Neural progenitor cell (in vitro differentiated cells): ENCODE measurements at places on chromosomes 7 and 10. TPM values are rescaled to one million over a fixed set of nuclear protein-coding genes. Genes with fewer than 3 reads are reported as not detected.
A peak's percentile ranks its signal among the peaks of the same experiment; 100 is the strongest.

DNA sequence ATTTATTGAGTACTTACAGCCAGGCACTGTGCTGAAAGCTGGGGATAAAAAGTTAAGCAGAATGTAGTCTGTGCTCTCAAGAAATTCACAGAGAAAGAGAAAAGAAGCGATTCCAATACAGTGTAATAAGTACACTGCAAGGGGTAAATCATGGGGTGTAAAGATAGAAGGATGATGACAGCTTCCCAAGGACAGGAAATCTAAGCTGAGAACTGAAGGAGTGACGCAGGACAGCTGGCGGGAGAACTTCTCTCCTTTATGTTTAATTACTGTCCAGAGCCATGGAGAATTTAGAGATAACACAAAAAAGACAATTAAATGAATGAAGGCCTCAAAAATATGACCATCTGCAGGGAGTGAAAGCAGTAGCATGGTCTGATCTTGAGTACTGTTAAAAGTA, 34.8 kb downstream of the C7orf33 start:
- no peak overlapping the region for H3K4me3 ChIP-seq
- H3K27me3 ChIP-seq: no peaks in the 10 kb centered on the region
- no peak overlapping the region for H3K27ac ChIP-seq
- H3K36me3 ChIP-seq: no peaks in the 10 kb centered on the region
- DNase-seq: no peak

DNA sequence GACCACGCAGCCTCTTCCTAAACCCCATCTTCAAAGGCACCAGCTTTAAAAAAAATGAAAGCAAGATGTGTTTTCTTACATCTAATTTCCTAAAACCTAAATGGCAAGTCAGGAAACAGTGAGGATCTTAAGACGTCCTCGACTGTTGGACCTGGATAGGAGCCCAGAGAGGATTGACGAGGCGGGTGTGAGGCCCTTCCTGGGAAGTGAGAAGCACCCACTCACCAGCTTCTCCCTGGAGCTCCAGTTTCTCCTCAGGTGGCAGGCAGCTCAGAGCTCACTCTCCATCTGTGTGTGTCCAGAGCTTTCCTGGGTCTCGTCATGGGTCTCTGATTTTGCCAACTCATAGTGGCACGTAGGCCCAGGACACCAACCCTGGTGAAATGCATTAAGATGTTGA, 614.0 kb upstream of the AUTS2 start:
- no peaks in the 10 kb centered on the region for H3K36me3 ChIP-seq
- H3K27me3 ChIP-seq: no peaks in the 10 kb centered on the region
- H3K27ac ChIP-seq: no peak overlapping the region
- H3K4me1 ChIP-seq: peaks cover 13% of the 10 kb centered on the region
- DNase-seq: no peak

GRCh38 chr10:111801841-111802240, 381.7 kb downstream of the GPAM start:
- DNase-seq: peak; percentile 52
- no peaks in the 10 kb centered on the region for H3K27me3 ChIP-seq
- peaks cover 11% of the 10 kb centered on the region for H3K4me1 ChIP-seq
- no peaks in the 10 kb centered on the region for H3K36me3 ChIP-seq

- H3K4me3 ChIP-seq: no peak overlapping the region
- no peak overlapping the region for H3K27ac ChIP-seq
- H3K4me1 ChIP-seq: peaks cover 11% of the 10 kb centered on the region
- no peak for DNase-seq
- no peaks in the 10 kb centered on the region for H3K27me3 ChIP-seq
These were observed 42.6 kb upstream of the GPR37 start for GRCh38 chr7:124808206-124808605.

GRCh38 chr7:137302081-137302480, 41.5 kb downstream of the PTN start:
- no peak overlapping the region for H3K27ac ChIP-seq
- no peaks in the 10 kb centered on the region for H3K27me3 ChIP-seq
- H3K36me3 ChIP-seq: no peaks in the 10 kb centered on the region
- no peak overlapping the region for H3K4me3 ChIP-seq
- peaks cover 28% of the 10 kb centered on the region for H3K4me1 ChIP-seq

GRCh38 chr10:126350216-126350992, 37.9 kb downstream of the ADAM12 start:
- no peaks in the 10 kb centered on the region for H3K27me3 ChIP-seq
- no peaks in the 10 kb centered on the region for H3K36me3 ChIP-seq
- no peak for DNase-seq
- peaks cover 14% of the 10 kb centered on the region for H3K4me1 ChIP-seq

DNA sequence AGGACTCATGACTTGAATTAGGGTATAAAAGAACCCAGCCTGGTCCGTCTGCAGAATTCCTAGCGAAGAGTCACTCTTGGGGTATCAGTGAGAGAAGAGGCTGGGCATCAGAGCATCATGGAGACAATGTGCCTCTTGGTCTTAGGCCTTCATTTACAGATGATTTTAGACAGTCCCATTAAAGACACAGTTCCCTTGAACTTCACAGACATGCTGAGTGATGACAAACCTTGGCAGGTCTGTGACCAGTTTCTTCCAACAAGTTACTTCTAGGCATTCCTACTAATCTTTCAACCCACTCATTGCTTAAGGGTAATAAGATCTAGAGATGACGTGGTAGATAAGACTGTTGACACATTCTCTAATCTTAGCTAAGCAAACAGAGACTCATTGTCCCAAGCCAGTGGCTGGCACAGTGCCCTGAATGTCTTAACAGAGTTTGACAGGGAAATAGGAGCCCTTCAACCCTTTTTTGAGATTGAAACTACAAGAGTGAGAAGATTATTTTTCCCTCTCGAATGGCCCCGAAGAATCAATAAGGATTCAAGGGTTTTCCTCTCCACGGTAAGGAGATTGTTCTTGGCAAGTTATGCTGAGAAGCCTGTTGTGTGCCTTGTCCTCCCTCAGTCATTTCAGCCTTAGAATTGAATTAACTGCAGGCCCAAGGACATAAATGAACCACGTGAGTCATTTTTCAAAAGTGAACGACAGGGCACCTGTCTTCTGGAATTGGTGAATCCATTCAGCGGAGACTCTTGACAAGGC, 281.1 kb downstream of the CCDC3 start:
- no peaks in the 10 kb centered on the region for H3K36me3 ChIP-seq
- H3K4me1 ChIP-seq: peaks cover 8% of the 10 kb centered on the region
- no peak for DNase-seq
- no peak overlapping the region for H3K27ac ChIP-seq

DNA sequence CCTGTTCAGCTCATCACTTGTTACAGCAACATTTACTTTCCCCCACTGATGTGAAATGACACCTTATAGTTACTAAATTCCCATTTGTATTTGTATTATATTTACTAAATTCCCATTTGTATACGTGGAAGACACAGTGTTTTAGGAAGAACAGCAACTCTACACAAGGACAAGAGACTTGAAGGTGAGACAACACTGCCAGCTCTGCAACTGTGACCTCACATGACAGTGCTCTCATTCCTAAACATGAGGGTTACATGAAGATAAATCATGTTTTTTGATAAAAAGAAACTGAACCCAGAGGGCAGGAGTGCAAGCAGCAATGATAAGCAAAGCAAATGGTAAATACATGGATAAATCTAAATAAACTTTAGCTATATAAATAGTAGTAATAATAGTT, 60.3 kb downstream of the ATAD1 start:
- H3K27me3 ChIP-seq: no peaks in the 10 kb centered on the region
- no peak overlapping the region for H3K27ac ChIP-seq
- H3K4me1 ChIP-seq: no peaks in the 10 kb centered on the region
- no peak overlapping the region for H3K4me3 ChIP-seq

- no peak overlapping the region for H3K4me3 ChIP-seq
- no peaks in the 10 kb centered on the region for H3K4me1 ChIP-seq
- H3K27me3 ChIP-seq: peaks cover 30% of the 10 kb centered on the region
- no peak overlapping the region for H3K27ac ChIP-seq
- H3K36me3 ChIP-seq: no peaks in the 10 kb centered on the region
- peak; percentile 54 for DNase-seq
These were observed 6.2 kb upstream of the CH25H start for GRCh38 chr10:89213191-89213808.

- no peaks in the 10 kb centered on the region for H3K36me3 ChIP-seq
- peak overlapping the region; percentile 2 for H3K4me3 ChIP-seq
- H3K4me1 ChIP-seq: peaks cover 34% of the 10 kb centered on the region
- no peaks in the 10 kb centered on the region for H3K27me3 ChIP-seq
These were observed 957 bp upstream of the SVIL start for GRCh38 chr10:29635711-29636144.

DNA sequence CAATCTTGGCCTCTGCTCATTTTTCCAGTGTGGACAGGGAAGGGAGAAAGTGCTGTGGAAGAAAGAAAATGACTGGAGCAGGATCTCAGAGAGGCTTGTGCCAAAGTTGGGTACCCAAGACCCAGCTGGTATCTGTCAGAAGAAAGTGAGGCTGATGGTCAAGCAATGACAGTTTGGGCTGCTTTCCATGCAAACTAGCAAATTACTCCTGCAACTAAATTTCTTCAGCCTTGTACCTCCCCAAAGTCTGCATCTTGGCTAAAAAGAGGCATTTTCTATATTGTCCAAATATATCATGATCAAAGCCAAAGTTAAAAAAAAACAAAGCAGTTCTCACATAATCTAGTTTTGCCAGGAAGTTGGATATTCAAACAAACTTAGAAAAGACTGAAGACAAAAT, 208.5 kb upstream of the FRMD4A start:
- no peaks in the 10 kb centered on the region for H3K4me1 ChIP-seq
- no peak for DNase-seq
- H3K4me3 ChIP-seq: no peak overlapping the region
- H3K27me3 ChIP-seq: no peaks in the 10 kb centered on the region

- H3K27me3 ChIP-seq: no peaks in the 10 kb centered on the region
- no peak overlapping the region for H3K27ac ChIP-seq
- no peaks in the 10 kb centered on the region for H3K4me1 ChIP-seq
- H3K4me3 ChIP-seq: no peak overlapping the region
These were observed 509.4 kb downstream of the PTPRN2 start for GRCh38 chr7:158077934-158078910.

DNA sequence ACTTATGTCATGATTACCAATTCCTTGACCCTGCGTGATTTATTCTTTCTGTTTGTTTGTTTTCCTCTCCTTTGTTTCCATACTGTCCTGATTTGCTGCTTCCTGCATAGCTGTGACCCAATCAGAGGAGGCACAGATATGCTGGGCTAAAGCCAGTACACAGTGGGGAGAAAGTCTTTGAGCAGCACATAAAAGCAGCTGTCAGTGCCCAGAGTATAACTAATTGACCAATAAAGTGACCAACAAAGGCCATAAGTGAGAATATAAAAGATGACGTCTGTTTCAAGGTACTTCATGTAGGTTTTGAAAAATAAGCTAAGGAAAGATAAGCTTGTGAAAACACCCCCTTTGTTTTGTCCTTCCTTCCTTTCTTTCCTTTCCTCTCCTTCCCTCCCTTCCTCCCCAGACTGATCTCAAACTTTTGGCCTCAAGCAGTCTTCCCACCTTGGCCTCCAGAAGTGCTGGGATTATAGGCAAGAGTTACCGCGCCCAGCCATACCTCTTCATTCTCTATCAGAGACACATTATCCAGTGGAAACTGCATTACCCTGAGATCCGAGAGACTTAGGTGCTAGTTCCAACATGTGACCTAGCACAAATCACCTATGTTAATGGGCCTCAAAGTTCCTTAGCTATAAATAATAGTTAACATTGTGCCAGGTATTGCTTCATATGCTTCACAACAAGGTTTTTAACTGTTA, 17.0 kb downstream of the BCAP29 start:
- no peaks in the 10 kb centered on the region for H3K36me3 ChIP-seq
- H3K27ac ChIP-seq: no peak overlapping the region
- no peaks in the 10 kb centered on the region for H3K4me1 ChIP-seq
- no peak for DNase-seq
- H3K27me3 ChIP-seq: no peaks in the 10 kb centered on the region

- no peaks in the 10 kb centered on the region for H3K4me1 ChIP-seq
- no peak overlapping the region for H3K27ac ChIP-seq
- peaks cover 21% of the 10 kb centered on the region for H3K36me3 ChIP-seq
- no peak overlapping the region for H3K4me3 ChIP-seq
These were observed 11.4 kb upstream of the FAM53B start for GRCh38 chr10:124755581-124755980.

DNA sequence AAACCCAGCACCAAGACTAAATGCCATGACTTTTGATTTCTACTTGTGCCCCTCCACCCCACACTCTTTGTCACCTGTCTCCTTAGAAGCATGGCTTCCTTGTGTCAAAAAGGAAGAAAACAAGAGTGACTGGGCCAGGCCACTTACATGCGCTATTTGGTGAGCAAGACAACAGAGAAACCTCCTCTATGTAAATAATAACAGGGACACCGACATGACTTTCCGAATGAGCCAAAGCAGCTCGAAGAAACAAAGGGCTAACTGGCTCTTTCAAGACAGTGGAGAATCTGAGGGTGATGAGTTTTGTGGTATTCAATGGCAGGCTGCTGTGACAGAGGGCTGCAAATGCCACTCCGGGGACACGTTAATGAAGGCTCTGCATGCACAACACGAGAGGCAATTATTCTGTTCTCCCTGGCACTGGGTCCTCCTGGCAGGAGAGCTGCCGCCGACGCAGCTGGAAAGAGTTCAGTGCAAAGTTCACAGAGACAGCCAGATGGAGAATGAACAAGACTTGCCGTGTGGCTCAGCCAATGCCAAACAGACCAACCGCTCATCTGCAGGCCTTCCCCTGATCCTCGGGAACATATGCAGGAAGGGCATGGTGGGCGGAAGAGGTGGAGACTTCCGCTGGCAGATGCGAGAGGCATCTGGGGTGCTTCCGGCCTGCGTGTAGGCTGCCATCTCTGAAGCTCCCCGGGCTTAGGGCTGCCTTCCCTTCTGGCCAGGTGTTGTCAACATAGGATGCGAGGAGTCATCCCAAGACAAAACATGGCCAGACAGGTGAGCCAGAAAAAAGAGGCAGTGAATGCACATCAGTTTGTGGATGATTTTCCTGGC, 59.1 kb upstream of the SMNDC1 start:
- H3K4me1 ChIP-seq: peaks cover 12% of the 10 kb centered on the region
- no peaks in the 10 kb centered on the region for H3K36me3 ChIP-seq
- no peaks in the 10 kb centered on the region for H3K27me3 ChIP-seq
- DNase-seq: peak; percentile 26
- no peak overlapping the region for H3K27ac ChIP-seq

GRCh38 chr7:157565201-157565626, 228.4 kb downstream of the DNAJB6 start:
- no peaks in the 10 kb centered on the region for H3K36me3 ChIP-seq
- peaks cover 30% of the 10 kb centered on the region for H3K4me1 ChIP-seq
- H3K27me3 ChIP-seq: peaks cover 23% of the 10 kb centered on the region
- DNase-seq: no peak
- H3K4me3 ChIP-seq: no peak overlapping the region
- H3K27ac ChIP-seq: no peak overlapping the region

DNA sequence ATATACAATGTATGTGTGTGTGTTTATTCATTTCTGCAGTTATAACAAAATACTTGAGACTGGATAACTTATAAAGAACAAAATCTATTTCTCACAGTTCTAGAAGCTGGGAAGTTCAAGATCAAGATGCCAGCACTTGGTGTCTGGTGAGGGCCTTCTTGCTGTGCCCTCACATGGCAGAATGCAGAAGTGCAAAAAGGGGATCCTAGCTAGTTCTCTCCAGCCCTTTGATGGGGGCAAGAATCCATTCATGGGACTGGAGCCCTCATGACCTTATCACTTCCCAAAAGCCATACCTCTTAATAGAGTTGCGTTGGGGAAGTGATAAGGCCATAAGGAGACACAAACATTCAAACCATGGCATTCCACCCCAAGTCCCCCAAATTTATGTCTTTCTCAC, 8.4 kb downstream of the GRB10 start:
- H3K4me3 ChIP-seq: no peak overlapping the region
- no peak overlapping the region for H3K27ac ChIP-seq
- no peaks in the 10 kb centered on the region for H3K36me3 ChIP-seq
- no peaks in the 10 kb centered on the region for H3K27me3 ChIP-seq
- H3K4me1 ChIP-seq: peaks cover 15% of the 10 kb centered on the region
- no peak for DNase-seq

Gene IPMK
- 8.6 and 14.3 TPM in 2 replicates for total RNA-seq

Gene C10orf90
- not detected in 2 replicates for total RNA-seq

Gene SCART1
- total RNA-seq: 0.49 and 1.1 TPM in 2 replicates

Gene COPG2
- total RNA-seq: 139 and 167 TPM in 2 replicates

Gene PTPRE
- total RNA-seq: 0.21 and 0.93 TPM in 2 replicates

Gene ANKRD1
- 0.09 and 1.2 TPM in 2 replicates for total RNA-seq
